CD4-positive, alpha-beta T cell (primary cell): ENCODE measurements at places on chromosomes 7 and 10. TPM values are rescaled to one million over a fixed set of nuclear protein-coding genes. Genes with fewer than 3 reads are reported as not detected.

GRCh38 chr7:43669286-43670081 is 59.8 kb downstream of the COA1 start:
- DNase-seq, result peak; percentile 48

Gene MRLN
- not detected for total RNA-seq

- DNase-seq, result peak; percentile 63
Measured at GRCh38 chr7:17041324-17041723, 159.5 kb upstream of the AGR3 start.

DNA sequence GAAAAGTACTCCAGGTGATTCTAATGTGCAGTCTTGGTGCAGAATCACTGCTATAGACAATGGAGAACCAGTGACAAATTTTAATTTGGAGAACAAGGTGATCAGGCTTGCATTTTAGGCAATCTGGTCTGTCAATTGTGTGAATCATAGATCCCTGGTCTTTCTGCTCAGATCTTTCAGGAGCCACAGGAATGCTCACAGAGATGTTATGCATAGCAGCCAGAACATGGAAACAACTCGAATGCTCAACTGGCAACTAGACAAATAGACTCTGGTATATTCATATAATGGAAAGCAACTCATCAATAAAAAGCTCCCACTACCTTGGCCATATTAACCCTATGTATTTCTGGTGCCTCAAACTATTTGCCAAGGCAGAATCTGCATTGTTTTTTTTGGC is 209.1 kb downstream of the PHF14 start:
- DNase-seq, result no peak

- DNase-seq, result no peak
Measured at GRCh38 chr7:105594034-105594433, 12.7 kb upstream of the EFCAB10 start.

DNA sequence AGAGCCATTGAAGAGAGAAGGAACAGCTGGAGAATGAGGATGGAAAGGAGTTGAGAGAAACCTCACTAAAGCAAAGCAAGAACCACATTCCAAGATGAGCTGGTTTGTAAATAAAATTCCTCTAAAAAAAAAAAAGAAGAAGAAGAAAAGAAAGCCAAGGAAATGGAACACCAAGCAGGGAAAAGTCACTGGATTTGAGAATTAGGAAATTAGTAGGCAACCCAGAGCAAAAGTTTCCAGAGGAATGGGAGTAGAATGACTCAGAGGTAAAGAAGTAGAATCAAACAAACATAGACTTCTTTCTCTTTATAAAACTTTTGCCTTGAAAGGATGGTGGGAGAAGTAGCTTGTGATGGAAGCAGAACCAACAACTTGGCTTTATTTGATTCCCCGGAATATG is 3.9 kb downstream of the CH25H start:
- no peak for DNase-seq

GRCh38 chr7:1729773-1730172 is 59.7 kb downstream of the ELFN1 start:
- DNase-seq, result no peak
